ENCODE measurements at places on chromosomes 6 and 20.
A peak's percentile ranks its signal among the peaks of the same experiment; 100 is the strongest.

GRCh38 chr6:43843097-43843645 lies 73.2 kb downstream of the VEGFA start:
- DNase-seq: no peak

GRCh38 chr6:170129691-170130171 lies 161.1 kb downstream of the DLL1 start:
- DNase-seq: no peak

GRCh38 chr6:156925718-156926607 lies 148.8 kb downstream of the ARID1B start:
- DNase-seq: no peak

DNA sequence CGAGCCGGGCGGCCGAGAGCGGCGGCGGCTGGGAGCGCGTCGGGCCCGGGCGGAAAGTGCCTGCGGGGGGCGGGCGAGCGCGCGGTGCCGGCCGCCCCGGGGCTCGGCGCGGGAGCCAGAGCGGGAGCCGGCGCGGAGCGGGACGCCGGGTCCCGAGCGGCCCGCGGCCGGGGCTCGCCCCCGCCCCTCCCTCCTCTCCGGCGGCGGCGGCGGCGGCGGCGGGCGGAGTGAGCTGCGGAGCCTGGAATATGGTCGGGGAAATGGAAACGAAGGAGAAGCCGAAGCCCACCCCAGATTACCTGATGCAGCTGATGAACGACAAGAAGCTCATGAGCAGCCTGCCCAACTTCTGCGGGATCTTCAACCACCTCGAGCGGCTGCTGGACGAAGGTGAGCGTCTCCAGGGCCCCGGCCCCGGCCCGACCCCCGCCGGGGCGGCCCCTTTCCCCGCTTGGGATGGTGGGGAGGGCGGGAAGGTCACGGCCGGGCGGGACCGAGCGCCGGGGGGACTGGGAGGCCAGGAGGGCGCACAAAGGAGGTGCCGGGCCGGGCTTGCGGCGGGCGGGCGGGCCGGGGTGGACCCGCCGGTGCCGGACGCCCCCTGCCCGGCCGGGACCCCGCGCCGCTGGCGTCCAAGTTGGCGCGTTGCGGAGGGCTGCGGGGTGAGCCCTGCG lies 565 bp downstream of the QKI start:
- DNase-seq: no peak

- no peak for DNase-seq
Observed at GRCh38 chr20:34491226-34491931, 24.8 kb upstream of the DYNLRB1 start.

DNA sequence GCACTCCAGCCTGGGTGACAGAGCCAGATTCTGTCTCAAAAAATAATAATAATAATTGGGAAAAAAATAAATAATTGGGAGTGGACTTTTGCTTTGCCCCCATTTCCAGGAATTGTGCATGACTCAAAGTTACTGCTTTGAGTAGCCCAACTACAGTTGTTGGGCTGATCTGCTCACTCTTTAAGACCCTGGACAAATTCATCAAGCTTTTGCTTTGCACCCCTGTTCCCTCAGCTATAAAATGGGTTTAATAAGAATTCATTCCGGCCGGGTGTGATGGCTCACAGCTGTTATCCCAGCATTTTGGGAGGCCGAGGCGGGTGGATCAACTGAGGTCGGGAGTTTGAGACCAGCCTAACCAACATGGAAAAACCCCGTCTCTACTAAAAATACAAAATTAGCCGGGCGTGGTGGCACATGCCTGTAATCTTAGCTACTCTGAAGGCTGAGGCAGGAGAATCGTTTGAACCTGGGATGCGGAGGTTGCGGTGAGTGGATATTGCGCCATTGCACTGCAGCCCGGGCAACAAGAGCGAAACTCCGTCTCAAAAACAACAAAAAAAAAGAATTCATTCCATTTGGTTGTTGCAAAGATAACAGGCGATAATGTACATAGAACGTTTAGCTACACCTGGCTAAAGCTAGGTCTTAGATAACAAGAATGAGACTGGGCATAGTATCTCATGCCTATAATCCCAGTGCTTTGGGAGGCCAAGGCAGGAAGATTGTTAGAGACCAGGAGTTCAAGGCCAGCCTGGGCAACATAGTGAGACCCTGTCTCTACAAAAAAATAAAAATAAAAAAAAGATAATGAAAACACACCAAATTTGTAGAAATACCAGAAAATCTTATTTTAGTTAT lies 87.9 kb upstream of the ZNF217 start:
- no peak for DNase-seq

- no peak for DNase-seq
Observed at GRCh38 chr20:41248368-41249024, 69.0 kb downstream of the ZHX3 start.

GRCh38 chr6:163661272-163661671 lies 246.8 kb downstream of the QKI start:
- DNase-seq: no peak

GRCh38 chr6:91611190-91611589 lies 1024.3 kb upstream of the MAP3K7 start:
- DNase-seq: no peak

GRCh38 chr20:31819083-31819784 lies at the start of gene MYLK2:
Gene MYLK2 (plus strand): TSS chr20:31819356. CDS start chr20:31819581, 225 bp downstream.
- DNase-seq: no peak

GRCh38 chr6:81751388-81752083 lies 945 bp downstream of the TENT5A start:
- peak; percentile 43 for DNase-seq

DNA sequence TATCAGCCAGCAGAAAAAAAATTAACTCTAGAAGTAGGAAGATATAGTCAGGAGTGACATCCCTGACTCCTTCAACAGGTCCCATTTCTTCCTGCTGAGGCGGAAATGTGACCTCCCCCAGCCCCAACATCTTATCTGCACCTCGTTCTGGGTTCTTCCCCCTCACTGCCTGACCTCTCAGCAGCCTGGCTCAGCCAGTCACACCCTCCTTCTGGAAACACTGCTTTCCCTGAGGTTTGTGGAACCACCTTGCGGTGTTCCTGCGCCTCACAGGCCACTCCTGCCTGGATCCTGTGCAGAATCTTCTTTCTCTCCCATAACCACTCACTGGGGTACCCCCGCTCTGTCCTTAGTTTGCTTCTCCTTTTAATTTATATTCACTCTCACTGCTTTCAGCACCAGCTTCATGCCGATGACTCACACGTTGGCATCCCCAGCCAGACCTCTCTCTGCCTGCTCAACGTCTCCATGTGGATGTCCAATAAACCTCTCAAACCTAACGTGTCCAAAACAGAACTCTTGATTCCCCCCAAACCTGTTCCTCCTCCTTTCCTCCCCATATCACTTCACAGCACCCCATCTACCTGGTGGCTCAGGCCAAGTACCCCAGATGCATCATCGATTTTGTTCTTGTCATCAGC lies 222.8 kb upstream of the PLN start:
- DNase-seq: no peak

- no peak for DNase-seq
Observed at GRCh38 chr20:38698541-38698940, 25.7 kb upstream of the SLC32A1 start.

GRCh38 chr6:100304575-100304974 lies 160.1 kb downstream of the SIM1 start:
- no peak for DNase-seq

GRCh38 chr6:169229615-169230321 lies 23.9 kb downstream of the THBS2 start:
- no peak for DNase-seq

DNA sequence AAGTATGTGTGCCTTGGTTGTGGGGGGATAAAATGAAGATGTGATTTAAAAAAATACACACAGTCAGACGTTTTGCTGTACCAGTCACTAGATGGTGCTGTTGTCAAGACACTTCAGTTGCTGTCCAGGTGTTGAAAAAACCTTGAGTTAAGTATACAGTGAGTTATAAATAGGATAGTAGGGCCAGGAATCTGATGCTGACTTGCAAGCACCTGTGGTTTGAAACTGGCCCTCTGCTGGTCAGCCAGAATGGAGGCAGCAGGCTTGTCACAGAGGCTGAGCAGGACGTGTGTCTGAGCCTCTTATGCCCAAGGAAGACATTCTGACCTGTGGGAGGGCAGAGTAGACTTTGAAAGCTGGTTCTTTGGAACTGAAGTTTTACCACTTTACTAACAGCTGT lies 27.8 kb downstream of the RNF8 start:
- peak; percentile 24 for DNase-seq

- no peak for DNase-seq
Observed at GRCh38 chr6:5335020-5335419, 73.7 kb downstream of the FARS2 start.

- DNase-seq: no peak
Observed at GRCh38 chr6:44333942-44334341, 8.5 kb upstream of the SPATS1 start.

DNA sequence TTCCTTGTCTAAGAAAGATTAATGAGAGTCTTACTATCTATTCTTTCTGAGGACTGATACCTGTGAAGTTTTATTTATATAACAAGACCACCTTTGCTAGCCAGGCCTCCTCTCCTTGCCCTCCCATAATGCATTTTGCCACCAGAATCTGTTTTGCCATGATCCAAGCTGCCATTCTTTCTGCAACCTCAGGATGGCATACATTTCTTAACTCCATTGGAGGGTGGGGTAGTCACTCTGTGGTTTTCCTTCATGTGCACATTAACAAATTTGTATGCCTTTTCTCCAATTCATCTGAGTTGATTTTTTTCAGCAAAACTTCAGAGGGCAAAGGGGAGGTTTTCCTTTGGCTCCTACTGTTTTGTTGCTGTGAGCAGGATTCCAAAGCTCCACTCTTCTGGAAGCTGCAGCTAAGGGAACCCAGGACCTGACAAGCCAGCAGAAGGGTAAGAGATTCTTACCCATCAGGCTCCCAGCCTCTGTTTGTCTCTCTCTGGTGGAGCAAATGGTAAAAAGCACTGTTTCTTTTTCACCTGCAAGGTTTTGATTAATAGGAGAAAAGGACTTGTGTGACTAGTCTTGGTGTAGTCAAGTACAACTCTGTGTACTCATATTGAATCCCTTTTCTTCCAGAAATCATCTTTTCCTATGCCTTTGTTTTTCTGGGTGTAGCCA lies 26.2 kb upstream of the ENPP4 start:
- no peak for DNase-seq

DNA sequence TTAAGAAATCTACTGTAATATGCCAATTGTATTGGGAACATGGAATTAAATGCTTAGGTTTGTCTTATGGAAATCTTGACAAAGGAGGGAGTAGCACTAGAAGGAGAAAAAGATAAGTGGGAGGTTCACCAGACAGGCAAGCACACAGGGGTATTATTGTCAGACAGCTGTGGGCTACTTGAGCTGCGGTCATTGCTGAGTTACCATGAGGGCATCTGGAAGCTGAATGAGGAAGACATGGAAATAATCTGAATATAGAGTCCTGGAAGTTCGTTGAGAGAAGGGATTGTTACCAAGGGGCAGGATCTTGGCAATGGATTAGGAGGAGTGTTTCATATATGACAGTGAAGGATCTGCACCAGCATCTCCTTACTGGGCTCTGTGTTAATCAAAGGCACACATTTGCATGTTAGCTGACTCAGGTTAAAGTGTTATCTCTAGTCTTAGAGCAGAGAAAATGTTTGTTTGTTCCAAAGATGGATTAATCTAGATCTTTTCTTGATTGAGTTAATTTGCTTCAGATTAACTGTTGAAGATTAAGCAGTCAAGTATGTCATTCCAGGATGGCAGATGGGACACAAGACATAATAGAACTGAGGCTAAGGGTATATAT lies 53.0 kb upstream of the SUPT3H start:
- DNase-seq: no peak

DNA sequence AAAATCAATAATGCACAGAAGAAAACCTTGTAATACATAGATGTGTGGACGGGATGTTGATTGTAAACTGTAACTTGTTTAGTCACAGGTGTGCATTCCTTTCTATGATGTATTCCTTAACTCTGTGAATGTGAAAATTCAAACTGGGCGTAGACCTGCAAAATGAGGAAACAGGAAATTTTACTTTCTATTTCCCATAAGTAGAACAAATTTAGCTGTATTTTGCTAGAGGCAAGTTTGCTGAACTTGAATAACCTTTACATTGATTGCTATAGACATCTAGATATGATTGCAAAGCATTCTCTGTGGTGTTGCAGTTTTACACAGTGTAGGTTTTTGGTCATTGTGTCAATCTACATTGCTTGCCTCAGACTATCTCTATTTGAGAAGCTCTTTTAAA lies 368.4 kb upstream of the MAN1A1 start:
- DNase-seq: no peak

GRCh38 chr6:137426007-137426689 lies 68.0 kb downstream of the OLIG3 start:
- no peak for DNase-seq

GRCh38 chr6:27019651-27020552 lies 227.6 kb upstream of the PRSS16 start:
- DNase-seq: peak; percentile 39

GRCh38 chr20:48983423-48984400 lies 62.2 kb downstream of the ARFGEF2 start:
- no peak for DNase-seq

DNA sequence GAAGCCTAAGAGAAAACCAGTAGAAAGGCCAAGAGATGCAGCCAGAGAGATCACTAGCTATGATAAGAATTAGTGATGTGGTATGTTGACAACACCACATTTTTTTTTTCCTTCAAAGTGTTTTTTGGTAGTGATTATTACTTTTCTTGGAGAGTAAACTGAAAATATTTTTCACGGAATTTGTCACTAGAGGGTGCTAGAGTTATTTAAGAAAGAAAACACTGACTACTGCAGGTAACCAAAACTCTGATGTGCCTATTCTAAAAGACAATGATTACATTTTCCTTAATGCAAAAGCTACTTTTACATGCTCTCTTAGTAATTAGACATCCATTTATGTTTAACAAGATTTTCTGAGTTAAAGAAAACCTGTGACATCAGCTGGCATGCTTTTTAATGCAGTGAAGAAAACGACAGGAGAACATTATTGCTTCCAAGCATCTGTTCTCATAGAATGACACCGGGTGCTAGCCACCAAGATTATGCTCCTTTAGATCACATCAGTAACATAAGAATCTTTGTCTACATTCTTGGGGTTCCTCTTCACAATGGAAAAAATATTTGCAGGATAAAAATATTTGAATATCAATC lies 28.8 kb downstream of the RWDD2A start:
- no peak for DNase-seq

DNA sequence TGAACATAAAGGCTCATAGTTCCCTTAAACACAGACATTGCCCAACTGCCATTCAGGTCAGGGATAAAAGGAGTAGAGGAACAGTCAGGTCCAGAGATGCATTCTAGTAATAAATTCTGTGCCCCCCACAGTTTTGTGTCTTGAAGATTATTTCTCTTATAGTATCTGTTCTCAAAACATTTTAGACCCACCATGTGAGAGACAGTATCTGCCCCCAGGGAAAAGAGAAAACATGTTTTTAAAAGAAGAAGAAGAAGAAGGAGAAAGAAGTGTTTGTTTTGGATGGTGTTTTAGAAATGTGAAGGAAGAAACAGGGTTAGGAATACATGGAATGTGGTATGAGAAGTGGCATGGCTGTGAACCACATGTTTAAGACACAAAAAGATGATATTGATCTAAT lies 629.6 kb upstream of the EPHA7 start:
- no peak for DNase-seq

All from CD4-positive, alpha-beta T cell treated with Interleukin-6 for 4 hours (primary cell).